Sigmoid colon (tissue), 7 donors: ENCODE measurements at places on chromosomes 5 and 9. TPM values are rescaled to one million over a fixed set of nuclear protein-coding genes. Genes with fewer than 3 reads are reported as not detected.
A peak's percentile ranks its signal among the peaks of the same experiment; 100 is the strongest.

DNA sequence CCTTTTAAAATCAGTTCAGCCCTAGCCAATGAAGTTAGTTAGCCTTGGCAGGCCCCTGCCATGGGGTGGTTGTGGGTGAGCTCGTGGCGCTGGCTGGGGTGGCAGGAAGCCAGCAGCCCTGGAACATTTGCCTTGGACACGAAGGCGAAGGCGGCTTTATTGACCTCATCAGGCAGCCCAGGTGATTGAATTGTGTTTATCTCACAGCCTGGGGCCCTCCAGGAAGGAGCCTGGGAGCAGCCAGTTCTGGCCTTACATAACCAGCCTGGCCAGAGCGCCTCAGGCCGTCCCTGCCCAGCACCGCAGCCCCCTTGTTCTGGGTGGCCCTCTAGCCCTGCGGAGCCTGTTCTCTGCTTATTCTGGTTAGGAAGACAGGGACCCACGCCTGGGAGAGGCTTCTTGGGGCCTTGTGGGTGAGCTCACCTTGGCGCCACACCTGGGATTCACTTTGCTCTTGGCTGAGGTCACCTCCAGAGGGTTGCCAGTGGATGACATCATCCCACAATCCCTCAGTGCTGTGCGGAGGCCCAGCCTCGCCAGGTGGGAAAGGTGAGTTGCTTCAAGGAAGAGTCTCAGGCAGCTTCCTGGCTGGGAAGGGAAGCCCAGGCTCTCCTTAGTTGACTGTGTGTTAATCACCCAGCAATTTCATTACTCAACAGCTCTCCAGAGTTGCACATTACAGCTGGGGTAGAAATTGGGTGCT is 54.4 kb upstream of the RPL26L1 start:
- no peaks in the 10 kb centered on the region for H3K36me3 ChIP-seq
- peak overlapping the region; percentile 91 for H3K27ac ChIP-seq
- H3K4me3 ChIP-seq = no peak overlapping the region
- H3K27me3 ChIP-seq = no peaks in the 10 kb centered on the region

DNA sequence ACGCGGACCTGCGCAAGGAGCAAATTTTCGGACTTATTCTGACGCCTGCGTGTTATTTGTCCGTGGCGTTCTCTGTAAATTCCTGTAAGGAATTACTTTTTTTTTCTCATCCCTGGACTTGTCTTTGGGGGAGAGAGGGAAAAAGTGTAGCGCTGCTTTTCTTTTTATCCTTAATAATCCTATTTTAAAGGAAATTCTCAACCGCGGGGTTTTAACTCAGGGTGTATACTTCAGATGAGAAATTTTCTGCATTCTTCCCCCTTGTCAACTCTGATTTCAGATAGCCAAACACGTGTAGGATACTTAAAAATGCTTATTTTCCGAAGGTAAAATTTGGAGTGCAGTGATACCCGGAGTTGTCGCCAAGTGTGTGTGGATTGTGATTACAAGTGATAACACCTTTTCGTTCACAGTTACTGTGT is 853 bp downstream of the DCP2 start:
- H3K27ac ChIP-seq = peak overlapping the region; percentile 91
- H3K4me3 ChIP-seq = peak overlapping the region; percentile 93
- H3K27me3 ChIP-seq = no peaks in the 10 kb centered on the region
- H3K4me1 ChIP-seq = no peaks in the 10 kb centered on the region
- DNase-seq = no peak
- no peaks in the 10 kb centered on the region for H3K36me3 ChIP-seq

DNA sequence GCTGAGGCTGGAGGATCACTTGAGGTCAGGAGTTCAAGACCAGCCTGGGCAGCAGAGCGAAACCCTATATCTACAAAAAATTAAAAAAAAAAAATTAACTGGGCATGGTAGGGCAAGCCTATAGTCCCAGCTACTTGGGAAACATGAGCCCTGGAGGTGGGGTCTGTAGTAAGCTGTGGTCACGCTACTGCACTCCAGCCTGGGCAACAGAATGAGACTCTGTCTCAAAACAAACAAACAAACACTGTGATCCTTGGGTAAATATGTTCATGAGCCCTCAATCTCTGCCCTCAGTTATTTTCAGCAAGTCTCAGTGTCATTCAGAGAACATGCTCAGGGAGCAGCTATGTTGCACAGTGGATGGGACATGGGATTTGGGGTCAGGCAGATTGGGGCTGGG is 76.2 kb downstream of the PTTG1 start:
- peaks cover 3% of the 10 kb centered on the region for H3K27me3 ChIP-seq
- no peaks in the 10 kb centered on the region for H3K4me1 ChIP-seq
- no peak overlapping the region for H3K4me3 ChIP-seq
- no peak overlapping the region for H3K27ac ChIP-seq

GRCh38 chr5:96716716-96717115 is 54.5 kb downstream of the CAST start:
- H3K4me3 ChIP-seq = no peak overlapping the region
- peaks cover 83% of the 10 kb centered on the region for H3K4me1 ChIP-seq
- no peaks in the 10 kb centered on the region for H3K36me3 ChIP-seq
- H3K27ac ChIP-seq = peak overlapping the region; percentile 17
- H3K27me3 ChIP-seq = no peaks in the 10 kb centered on the region

GRCh38 chr5:109690242-109690974 is 681 bp downstream of the MAN2A1 start:
- peak; percentile 78 for DNase-seq
- H3K4me3 ChIP-seq = peak overlapping the region; percentile 85
- H3K36me3 ChIP-seq = no peaks in the 10 kb centered on the region
- H3K4me1 ChIP-seq = peaks cover 36% of the 10 kb centered on the region

- no peaks in the 10 kb centered on the region for H3K27me3 ChIP-seq
- DNase-seq = no peak
- H3K36me3 ChIP-seq = no peaks in the 10 kb centered on the region
- no peak overlapping the region for H3K27ac ChIP-seq
- H3K4me1 ChIP-seq = no peaks in the 10 kb centered on the region
- no peak overlapping the region for H3K4me3 ChIP-seq
Measured at GRCh38 chr5:108432024-108432423, 50.1 kb upstream of the FBXL17 start.

GRCh38 chr5:159663986-159664385 is 252.3 kb upstream of the ADRA1B start:
- no peak for DNase-seq
- no peak overlapping the region for H3K27ac ChIP-seq
- H3K4me3 ChIP-seq = no peak overlapping the region
- no peaks in the 10 kb centered on the region for H3K27me3 ChIP-seq

Gene SWI5
- total RNA-seq = 25.7 TPM
